Brain (organoid and tissue), 16 donors: ENCODE measurements at places on chromosomes 13 and 19.

DNA sequence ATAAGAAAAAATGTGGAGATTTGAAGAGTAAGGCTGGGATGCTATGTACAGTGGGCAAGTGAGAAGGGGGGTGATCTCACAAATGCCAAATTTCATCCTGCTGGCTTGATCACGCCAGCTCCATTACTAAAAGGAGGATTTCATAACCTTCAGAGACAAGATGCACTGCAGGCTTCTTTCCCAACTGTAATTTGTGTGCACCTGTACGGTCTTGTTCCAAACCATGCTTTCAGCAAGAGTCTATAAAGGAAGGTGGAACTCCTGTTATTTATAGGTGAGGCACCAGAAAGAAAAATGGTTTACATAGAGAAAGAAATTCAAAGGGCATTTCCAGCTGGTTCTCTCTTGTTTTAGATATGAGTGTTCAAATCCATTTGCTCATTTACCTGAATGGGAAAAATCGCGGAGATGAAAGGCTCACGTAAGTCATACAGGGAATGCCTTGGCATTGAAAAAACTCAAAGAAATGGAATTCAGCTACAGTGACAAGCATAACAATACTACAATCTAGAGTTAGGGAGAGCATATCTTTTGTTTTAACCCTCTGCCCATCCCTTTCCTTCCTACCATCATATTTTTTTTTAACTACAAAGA lies 13.3 kb downstream of the EFNB2 start:
- no peak for DNase-seq

DNA sequence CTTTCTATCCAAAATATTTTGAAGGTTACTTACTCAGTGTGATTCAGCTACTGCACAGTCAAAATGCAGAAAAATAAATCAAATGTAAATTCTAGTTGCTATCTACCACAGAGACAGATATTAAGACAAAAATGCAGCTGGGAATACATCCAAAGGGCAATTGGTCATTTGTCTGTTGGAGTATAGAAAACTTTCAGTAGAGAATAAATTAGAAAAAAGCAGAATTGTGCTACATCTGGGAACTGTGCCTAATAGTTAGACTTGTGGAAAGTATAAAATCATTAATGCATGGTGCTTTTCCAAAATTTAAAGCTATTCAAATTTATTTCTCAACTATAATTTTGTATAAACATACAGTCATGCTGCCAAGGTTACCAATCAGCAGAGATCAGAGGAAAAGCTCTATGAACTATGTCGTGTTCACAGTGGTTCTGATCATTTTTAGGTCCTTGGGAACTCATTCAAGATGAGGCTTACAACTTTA lies 1635.8 kb downstream of the PCDH9 start:
- DNase-seq = peak; percentile 79

- DNase-seq = peak; percentile 93
These were observed at the start of gene ZFP82 for GRCh38 chr19:36418287-36419001. ZFP82 (minus strand) TSS chr19:36418644; CDS start chr19:36409789, 8,855 bp downstream.

DNA sequence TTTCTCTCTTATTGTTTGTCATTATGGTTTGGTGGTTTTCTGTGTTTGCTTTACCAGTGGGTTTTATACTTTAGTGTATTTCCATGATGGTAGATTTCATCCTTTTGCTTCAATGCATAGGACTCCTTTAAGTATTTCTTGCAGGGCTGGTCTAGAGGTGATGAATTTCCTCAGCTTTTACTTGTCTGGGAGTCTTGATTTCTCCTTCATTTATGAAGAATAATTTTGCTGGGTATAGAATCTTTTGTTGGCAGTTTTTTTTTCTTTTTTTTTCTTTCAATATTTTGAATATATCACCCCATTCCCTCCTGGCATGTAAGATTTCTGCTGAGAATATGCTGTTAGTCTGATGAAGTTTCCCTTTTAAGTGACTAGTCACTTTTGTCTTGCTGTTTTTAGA lies 19.8 kb downstream of the EEF1AKMT1 start:
- DNase-seq = no peak

DNA sequence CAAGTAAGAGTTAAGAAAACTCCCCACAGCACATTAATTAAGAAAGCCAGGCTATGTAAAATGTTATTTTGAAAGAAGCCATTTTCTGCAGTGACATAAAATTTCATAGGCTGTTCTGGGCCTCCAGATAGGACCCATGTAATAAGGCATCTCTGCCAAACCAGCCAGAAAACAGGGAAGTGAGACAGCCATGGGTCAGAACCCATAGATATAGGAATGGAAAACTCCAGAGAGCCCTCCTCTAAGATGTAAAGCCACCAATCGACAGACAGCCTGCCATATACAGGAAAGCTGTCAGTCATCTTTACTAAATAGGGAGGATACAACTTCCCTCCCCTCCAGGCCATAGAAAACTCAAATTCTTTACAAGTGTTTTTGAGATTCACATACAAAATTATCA lies 493.3 kb downstream of the COG6 start:
- DNase-seq = no peak

- DNase-seq = no peak
These were observed 30.7 kb upstream of the ZFP82 start for GRCh38 chr19:36449059-36449670.

DNA sequence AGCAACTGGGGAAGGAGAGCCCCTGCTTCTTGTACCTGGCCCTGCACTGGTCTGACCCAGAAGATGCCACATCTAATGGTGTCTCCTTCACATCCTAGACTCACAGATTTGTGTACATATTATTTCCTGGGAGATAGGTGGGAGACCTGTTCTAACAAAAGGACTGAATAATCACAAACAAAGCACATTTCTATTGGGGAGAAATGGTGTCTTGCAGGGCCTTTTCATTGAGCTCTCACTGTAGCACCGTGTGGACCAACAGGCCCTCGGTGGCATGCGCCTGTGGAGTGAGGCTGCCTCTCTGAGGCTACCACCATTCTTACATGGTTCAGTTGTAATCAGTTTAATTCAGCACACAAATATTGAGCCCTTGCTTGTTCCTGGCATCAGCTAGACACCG lies 989 bp upstream of the SACS start:
- DNase-seq = no peak

DNA sequence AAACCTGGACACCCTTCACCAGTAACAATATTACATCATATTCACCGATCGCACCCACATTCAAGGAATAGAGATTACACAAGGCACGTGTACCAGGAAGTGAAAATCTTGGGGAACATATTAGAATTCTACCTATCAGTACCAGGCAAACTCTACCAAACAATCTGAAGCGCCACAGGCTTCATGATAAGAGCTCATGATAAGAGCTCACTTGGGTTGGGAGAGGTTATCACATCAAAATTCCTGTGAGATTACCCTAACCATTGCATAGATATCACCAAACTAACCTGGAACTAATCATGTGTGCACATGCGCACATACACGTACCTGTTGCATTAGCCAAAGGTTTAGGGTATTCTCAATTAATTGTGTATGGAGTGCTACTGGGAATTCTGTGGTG lies 1861.3 kb downstream of the PCDH9 start:
- no peak for DNase-seq

DNA sequence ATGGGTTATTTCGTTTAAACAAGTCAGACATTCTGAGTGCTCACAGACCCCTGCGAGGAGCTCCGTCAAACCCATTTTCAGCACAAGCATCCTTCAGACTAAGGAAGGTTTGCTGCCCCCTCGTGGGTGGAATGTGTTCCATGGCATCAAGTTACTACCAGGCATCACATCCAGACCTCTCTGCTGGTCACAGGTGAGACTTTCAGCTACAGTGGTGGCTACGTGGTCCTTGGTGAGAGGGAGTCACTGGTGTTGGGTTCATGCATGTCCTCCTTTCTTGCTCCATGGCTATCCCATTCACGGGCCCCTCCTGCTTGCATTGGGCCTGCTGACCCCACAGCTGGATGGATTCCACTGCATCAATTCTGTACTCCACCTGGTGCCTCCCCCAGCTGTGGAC lies 9.1 kb upstream of the LILRB5 start:
- DNase-seq = peak; percentile 74

DNA sequence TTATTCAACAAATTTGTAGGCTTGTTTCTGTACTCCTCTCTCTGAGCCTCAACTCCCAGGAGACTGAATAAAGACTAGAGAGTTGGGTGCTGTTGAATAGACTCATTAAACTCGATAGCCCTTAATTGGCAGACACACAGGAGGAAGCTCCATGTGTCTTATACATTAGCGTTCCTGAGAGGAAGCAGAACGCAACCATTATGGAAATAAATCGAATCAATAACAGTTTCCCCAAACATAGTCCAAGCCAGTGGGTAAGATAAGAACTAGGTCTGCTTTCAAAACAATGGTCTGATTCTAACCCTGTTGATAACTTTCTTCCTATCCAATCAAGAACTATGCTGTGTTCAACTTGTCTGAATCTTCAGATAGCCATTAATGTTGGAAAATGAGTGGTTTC lies 118.1 kb upstream of the FNDC3A start:
- no peak for DNase-seq

DNA sequence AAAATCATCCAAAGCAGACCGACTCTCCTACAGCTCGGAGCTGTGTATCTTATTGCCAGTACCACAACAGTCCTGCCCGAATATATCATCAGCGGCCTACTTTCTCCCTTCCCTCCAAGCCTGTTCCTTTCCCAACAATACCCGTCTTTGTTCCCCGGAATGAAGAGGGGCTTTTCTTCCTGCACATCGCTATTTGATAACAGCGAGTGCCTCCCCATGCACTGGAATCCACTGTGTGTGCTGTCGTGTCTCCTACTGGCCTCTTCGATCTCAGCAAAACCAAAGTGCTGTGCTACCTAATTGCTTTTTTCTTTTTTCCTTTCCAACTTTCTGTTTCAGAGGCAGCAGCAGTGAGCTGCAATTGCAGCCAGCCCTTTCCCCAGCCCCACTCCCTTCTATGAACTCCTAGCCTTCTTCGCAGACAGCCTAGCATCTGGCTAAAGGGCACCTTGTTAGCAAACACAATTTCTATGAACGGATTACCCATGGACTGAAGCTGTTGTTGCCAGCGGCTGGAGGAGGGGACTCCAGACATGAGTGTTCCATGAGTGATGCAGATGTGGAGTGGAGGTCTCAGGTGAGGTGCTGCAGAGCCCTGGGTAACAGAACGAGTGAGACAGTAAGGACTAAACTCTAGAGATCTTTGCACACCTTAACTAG lies 43.4 kb downstream of the EFNB2 start:
- peak; percentile 79 for DNase-seq

DNA sequence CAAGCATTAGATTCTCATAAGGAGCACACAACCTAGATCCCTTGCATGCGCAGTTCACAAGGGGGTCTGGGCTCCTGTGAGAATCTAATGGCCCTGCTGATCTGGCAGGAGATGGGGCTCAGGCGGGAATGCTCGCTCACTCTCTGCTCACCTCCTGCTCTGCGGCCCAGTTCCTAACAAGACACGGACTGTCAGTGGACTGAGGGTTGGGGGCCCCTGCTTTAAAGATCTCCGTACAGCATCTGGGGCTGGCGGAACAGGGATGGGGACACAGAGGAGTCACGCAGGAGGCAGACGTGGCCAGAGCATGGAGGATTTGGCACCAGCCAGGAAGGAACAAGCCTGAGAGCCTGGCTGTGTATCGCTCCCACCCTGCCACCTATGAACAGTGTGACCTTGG lies 37.3 kb upstream of the ZNF536 start:
- no peak for DNase-seq

DNA sequence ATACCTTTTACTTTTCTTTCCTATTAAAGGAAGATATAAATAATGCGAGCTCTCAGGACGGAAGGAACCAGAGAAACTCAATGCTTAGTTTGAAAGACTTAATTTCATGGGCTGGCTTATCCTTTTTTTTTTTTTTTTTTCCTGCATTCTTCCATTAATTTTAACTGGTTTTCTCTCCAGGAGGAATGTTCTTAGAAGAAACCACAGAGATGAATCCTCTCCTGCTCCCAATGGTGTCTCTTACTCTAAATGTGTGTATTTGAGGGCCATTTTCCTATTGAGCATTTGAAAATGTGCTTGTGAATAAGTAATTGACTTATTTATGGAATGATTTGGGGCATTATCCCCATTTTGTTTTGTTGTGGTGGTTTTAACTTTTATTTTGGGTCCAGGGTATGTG lies 494.9 kb downstream of the FOXO1 start:
- DNase-seq = no peak

DNA sequence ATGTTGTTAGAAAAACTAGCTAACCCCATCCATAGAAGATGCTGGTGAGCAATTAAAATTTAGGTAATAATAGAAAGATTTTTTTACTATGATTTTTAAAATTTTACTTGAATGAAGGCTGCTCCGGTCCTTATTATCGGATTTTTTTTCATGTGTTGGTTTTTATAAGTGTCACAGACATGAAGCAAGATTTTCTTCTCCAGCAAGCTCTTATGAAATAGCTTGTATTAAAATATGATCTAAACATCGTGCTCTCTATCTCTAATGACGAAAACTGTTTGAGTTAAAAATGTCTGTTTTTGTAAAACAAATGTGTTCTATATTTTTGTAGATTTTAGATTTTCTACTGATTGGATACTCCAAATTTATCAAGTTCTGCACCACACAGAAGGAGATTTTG lies 339.6 kb downstream of the ZNF536 start:
- no peak for DNase-seq

- DNase-seq = no peak
These were observed 769.1 kb downstream of the PCDH9 start for GRCh38 chr13:66461021-66461420.
